ENCODE measurements at places on chromosomes 12 and 14.

DNA sequence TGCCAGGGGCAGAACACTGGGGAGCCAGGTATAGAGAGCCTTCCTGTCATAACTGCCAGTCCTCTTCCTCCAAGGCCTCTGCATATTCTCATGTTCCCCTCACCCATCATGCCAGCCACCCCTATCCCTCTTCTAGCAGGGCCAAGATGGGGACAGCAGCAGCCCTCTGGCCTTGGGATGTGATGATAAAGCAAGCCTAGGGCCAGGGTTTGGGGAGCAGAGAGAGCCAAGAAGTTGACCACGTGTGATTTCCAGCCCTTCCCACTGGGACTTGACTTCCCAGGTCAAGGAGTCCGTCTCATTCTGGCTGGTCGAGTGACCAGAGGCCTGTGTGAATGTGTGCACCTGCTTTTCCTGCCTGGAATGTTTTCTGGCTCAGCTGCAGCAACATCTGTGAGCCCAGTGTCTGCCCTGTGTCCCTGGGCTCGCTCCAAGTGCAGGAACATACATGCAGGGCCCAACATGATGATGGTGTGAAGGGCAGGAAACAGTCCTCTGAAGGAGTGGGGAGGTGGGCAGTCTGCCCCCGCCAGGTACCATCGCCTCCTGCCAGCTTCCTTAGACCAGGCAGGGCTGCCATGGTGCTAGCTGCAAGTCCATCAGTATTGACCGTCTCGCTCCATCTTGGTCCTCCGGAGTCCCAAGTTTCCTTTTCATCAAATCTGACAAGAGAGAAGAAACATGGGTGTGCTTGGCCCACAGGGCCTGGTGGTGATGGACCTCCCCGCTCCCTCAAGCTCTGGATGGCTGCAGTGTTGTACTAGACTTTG lies 21.0 kb downstream of the VASH1 start:
- no peak for DNase-seq

DNA sequence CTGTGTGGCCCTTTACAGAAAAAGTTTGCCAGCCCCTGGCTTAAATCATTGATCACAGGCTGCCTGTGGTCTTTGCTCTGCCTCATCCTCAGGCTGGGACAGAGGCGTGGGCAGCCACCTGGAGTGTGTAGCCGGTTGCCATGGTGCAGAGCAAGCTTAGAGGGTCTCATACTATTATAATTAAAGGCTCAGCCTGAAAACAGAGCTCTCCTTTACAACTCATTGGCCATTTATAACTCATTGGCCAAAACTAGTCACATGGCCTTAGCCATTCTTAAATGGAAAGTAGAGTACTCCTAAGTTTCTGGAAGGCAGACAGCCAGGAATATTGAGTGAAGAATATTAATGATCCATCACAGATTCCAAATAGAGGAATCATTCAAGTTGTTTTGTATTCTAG lies 3.0 kb downstream of the HSP90B1 start:
- DNase-seq = no peak

DNA sequence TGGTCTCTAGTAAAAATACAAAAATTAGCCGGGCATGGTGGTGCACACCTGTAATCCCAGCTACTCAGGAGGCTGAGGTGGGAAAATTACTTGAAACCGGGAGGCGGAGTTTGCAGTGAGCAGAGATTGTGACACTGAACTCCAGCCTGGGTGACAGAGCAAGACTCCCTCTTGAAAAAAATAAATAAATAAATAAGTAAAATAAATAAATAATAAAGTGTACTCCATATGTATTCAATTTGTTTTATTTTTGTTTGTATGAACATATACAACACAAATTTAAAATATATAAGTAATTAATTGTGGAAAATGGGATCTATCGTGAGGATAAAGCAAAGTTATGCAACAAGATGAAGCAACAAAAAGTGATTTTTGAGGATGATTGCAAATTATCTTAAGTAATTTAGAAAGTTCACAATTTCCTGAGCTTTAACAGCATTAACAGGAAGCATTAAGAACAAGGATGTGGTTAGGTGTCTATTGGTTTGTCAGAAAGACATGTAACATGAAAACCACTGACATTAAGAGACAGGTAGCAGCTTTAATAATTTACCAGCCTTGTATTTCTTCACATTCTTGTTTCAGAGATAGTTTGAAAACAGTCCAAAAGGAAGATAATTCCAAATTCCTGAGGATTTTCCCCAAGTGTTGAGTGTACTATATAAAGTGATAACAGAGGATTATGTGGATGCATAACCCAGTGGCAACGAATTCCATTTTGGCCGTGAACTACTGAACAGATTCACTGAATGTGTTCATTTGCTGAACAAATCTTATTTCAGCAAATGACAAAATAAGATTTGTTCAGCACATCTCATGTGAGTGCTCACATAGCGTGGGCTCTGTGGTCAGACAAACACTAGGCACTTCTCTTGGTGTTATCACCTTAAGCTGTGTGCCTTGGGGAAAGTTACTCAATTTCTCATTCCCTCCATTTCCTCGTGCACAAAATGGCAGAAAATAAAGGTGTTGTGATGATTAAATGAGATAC lies 68.6 kb upstream of the RESF1 start:
- no peak for DNase-seq

DNA sequence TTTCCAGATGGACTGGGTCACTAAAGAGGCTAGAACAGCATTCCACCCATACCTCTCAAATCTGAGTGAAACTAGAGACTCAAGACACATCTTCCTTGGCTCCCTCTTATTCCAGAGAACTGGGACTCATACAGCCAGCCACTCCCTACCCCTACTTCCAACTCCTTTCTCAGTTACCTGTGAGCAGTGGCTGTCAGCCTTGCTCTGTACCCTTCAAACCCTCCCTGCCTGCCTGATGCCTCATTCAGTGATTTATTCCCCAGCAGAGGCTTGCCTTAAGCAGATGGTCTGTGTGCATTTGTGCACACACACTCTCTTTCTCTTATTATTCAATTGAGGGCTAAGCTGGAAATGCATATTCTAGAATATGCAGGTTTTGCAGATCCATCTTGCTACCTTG lies 14.6 kb downstream of the GPR84 start:
- DNase-seq = no peak
